ENCODE measurements at places on chromosomes 11 and 22.

GRCh38 chr11:113436672-113437252 is 38.4 kb downstream of the DRD2 start:
- DNase-seq: no peak

DNA sequence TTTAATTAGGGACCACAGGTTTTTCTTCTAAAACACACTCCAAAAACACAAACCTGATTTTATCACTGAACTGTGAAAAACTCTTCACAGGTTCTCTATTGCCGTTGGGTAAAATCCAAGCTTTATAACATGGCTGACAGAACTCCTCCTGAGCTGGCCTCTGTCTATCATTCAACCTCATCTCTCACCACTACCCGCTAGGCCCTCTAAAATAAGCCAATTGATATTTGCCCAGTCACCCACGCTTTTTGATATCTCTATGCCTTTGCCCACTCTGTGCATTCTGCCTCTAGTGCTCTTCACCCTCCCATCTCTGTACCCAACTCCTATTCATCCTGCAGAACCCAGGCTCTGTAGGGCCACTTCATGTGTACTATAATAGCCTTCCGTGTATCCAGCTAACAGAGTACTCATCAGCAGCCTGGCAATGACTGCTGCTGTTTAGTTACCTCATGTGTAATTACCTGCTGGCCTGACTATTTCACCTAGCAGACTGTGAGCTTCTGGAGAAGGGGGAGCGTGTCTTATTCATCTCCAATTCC is 1.1 kb upstream of the CNGA4 start:
- DNase-seq: no peak

- no peak for DNase-seq
Observed at GRCh38 chr22:49621601-49622210, 206.0 kb downstream of the BRD1 start.

DNA sequence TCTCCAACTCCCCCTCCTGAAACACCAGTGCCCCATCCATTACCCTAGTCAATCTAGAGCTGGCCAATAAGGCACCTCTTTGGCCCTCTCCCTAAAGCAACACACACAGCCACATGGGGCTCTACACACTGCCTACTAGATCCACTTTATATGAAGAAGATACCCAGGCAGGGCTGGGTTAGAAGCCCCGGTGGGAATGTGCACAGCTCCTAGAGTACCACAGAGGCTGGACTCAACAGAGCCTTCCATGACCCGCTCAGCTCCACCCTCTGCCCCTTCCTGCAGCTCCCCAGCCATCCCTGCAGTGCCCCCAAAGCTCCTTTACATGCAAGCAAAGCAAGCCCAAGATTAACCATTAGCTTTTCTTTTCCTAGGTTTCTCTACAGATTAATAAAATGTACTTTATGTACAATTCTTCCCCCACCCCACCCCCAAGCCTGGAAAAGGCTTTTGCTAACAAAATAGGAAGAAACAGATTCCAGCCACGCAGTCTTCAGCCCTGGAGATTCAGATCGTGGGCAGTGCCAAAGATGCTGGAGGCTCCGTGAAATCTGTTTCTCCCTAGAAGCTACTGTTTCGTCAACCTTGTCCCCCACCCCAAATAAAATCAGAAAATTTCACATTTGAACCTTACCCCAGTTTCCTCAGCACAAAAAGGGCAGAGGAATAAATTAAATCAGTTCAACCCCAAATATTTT is 51.8 kb downstream of the IGSF9B start:
- no peak for DNase-seq

- no peak for DNase-seq
Observed at GRCh38 chr11:82858133-82858532, 42.1 kb downstream of the PRCP start.

DNA sequence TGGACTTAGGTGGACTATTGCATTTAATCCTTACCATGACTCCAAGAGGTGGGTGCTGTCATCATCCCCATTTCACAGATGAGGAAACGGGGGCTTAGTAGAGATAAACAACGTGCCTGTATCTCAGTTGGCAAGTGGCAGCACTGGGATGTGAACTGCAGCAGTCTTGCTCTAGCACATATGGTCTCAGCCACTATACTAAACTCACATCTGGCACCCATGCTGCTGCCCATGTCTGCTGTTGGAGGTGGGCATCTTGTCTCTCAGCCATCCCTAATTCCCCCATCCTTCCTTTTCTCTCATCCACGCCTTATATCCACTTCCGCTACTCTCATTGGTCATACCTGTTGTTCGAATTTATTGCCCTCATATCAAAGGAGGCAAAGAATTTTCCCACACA is 3.8 kb downstream of the PRG3 start:
- DNase-seq: no peak

DNA sequence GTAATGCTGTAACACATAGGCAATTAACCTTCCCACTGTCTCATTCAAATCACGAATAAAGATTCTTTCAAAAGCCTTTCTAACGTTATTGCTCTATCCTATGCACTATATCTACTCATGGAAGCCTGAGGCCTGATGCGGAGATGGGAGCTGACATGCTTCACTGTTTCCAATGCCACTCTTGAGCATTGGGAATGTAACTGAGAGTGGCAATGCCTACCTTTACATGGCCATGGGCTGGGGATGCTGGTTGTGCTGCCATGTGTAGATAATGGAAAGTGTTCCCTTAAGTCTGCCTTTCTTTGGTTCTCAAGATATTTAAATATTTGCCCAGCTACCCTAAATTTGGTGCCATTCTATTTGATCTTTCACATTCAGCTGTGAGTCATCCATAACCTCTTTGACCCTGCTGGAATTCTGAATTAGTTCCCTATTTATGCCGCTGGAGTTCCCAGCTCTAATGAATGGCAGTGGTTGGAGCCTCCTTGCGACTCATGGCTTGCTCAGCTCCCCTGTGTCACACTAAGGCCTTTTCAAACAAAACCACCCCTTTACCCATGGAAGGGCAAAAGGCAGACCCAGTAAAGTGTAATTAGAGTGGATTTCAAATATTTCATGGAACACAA is 21.4 kb upstream of the DKK3 start:
- DNase-seq: no peak

DNA sequence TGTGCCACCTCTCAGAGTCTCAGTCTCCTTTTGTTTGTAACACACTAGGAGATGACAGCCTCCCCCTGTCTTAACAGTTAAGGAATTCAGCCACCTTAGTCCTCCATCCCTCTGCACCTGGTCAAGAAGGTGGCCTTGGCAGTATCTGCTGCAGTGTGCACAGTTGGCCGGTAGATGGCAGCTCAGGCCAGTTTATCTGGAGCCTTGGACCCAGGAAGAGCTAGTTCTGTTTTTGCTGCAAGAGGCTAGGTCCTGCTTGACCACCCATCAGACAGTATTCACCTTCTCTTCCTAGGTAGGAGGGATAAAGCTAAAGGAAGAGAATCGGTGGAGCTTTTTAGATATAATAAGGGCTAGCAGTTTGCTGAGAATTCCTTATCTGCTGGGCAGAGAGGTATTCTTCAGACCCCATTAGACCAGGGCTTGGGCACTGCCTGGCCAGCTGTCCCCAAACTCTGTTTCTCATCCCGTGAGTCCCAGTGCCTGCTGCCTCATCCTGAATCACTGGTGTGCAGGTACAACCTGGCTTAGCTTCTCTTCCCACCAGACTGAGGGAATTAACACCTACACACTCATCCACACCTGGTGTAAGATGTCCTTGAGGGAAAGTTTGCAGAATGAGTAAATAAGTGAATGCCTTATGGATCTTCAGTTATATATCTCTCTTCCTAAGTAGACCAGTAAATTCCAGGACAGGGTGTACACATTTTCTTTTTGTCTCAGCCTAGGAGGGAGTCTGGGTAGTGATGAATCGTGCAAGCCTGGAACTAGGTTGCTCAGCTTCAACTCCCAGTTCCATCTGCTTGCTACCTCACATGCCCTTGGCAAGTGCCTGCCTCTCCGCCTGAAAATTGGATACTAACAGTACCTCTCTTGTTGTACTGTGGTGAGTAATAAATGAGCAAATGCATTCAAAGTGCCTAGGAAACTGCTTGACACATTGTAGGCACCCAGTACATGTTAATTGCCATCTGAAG is 70.8 kb upstream of the NARS2 start:
- DNase-seq: peak; percentile 72

GRCh38 chr11:85627332-85627997 is at the start of gene DLG2:
TSS of gene DLG2 (minus strand) at chr11:85627344.
- peak; percentile 26 for DNase-seq

GRCh38 chr11:69201066-69201365 is 45.3 kb downstream of the SMIM38 start:
- no peak for DNase-seq

- no peak for DNase-seq
Observed at GRCh38 chr11:125358254-125358840, 137.7 kb downstream of the FEZ1 start.
